Stimulated activated CD8-positive, alpha-beta memory T cell treated with anti-CD3 and anti-CD28 coated beads, Interleukin-4, amount 100 ng/mL, for 1 hour (primary cell): ENCODE measurements at places on chromosomes 4 and X.

GRCh38 chr4:147482281-147482680 lies 1.4 kb downstream of the EDNRA start:
- no peak for DNase-seq

GRCh38 chrX:47587091-47587891 lies 5.1 kb downstream of the TIMP1 start:
- no peak for DNase-seq

DNA sequence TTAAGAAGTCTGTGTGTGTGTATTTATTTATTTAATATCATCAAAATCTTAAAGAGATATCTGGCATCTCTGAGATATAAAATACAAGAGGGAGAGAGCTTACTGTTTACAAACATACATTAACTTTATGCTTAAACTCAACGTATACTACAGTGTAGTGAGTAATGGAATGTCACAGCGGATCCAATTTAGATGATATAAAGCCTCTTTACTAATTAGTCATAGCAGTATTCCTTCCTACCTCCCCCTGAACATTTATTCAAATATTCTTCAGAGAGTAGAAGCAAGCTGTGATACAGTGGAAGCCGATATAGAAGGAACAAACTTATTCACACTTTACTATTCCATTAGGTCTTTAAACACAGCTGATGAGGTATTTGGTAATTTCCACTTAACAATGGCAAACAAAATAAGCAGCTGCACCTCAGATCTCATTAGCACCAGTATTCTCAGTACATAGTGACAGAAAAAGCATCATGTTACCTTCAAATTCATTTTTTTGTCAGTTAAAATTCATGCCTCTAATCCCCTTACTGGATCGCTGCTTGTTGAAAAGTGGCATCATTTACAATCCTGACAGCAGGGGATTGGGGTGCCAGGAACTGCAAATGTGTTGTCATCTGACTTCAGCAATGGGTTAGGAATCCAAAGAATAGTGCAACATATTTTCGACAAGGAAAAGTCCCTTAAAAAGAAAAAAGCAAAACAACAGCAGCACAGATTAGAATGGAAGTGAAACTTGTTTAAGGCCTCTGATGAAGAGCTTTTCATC lies 658.7 kb upstream of the EPHA5 start:
- no peak for DNase-seq

DNA sequence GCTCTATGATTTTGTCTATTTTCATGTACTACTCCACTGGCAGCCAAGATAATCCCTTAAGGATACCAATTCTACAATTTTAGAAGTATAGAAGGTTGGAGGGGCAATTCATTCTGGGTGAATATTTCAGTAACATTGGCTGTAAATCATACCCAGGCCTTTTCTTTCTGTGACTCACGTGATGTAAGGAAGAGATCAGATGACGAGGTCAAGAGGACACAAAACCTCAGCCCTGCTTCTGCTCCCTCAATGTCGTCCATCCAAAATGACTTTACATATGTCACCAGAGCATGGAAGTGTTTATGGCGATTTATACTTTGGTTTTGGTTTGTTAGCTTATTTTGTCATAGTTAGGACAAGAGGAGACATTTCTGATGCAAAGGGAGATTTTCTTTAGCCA lies 70.7 kb upstream of the SLC4A4 start:
- no peak for DNase-seq

DNA sequence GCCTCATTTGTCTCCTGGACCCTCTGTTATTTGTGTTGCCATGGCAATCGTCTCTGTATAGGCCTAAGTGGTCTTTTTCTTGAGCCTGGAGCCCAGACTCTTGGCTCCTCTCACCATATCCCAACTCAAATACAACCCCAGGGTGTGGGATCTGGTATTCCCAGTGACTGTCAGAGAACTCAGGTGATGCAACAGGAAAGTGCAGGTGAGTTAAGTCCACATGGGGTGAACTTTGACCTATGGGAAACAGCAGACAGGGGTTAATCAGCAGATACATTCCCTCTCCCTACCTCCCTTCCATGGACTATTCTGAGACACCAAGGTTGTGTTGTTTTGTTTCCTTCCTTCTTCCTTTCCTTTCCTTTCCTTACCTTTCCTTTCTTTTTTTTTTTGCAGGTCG lies 130.9 kb upstream of the RPS6KA3 start:
- no peak for DNase-seq

DNA sequence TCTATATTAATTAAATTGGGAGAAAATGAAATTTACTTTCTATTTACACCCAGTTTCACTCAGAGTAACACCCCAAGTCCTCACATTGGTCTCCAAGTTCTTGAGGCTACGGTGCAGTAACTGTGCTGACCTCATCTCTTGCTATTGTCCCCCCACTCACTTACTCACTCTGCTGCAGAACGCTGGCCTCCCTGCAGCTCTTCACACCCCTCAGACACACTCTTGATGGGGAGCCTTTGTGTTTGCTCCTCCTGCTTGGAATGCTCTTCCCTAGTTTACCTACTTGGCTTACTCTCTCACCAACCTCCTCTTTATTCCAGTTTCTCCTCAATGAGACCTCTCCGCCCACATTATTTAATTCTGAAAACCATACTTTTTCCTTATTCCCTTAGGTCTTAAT lies 22.2 kb upstream of the SPARCL1 start:
- no peak for DNase-seq
